K562 (cell line): ENCODE measurements at places on chromosomes 13 and 19. TPM values are rescaled to one million over a fixed set of nuclear protein-coding genes. Genes with fewer than 3 reads are reported as not detected.

SIGLECL1 gene
- total RNA-seq, result not detected in 2 replicates

FFAR3 gene
- total RNA-seq, result not detected in 2 replicates

DNA sequence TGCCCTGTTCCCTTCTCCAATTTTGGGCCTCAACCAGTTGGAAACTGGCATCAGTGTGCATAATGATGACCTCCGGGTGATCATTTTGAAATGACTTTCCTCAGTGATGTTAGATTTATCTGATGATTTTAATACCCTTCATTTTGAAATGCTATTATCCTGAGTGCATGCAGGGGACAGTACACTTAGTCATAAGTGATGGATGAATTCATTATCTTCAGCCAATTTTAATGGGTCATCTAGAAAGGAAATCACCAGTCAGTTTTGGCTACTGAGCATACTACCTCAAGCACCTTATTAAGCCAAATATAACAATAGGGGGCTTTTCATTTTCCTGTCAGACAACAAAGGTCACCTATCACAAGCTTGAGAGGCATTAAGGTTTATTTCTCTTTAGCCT is 118.5 kb upstream of the MIR17HG start:
- no peaks in the 10 kb centered on the region for H3K27me3 ChIP-seq
- no peaks in the 10 kb centered on the region for H3K4me1 ChIP-seq
- no peak overlapping the region for H3K4me3 ChIP-seq
- DNase-seq, result no peak

- no peaks in the 10 kb centered on the region for H3K36me3 ChIP-seq
- H3K27ac ChIP-seq, result no peak overlapping the region
- no peak overlapping the region for H3K4me3 ChIP-seq
- H3K27me3 ChIP-seq, result no peaks in the 10 kb centered on the region
- H3K4me1 ChIP-seq, result no peaks in the 10 kb centered on the region
- DNase-seq, result no peak
Measured at GRCh38 chr13:30984620-30985019, 52.2 kb downstream of the TEX26 start.
